ENCODE measurements at places on chromosomes 2 and 18.

DNA sequence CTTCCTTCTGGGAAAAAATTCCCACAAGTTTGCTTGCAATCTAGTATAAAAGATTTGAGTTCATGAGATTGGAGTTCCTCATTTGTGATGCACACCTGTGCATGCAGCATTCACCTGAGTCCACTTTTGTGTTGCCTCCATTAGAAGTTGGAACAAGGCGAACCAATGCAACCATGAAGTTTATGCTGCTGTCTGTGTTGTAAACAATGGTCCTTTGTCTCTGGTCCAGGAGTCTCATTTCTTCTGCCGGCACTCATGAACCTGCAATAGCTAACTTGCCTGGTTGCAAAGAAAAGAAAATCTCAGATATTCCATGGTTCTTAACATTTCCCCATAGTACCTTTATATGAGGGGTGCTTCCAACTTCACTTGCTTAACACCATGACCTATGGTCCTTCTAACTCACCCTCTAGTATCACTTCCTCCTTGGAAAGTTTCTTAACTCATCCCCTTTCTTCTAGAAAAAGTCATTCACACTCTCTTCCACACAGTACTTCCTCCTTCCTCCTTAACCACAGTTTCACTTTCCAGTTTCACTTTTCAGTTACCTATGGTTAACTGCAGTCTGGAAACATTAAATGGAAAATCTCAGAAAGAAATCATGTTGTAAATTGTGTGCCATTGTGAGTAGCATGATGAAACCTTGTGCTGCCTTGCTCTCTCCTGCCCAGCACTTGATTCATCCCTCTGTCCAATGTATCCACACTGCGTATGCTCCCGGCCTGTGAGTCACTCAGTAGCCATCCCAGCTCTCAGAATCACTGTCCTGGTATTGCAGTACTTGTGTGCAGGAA, 128.8 kb upstream of the TRIB2 start:
- DNase-seq = peak; percentile 94

DNA sequence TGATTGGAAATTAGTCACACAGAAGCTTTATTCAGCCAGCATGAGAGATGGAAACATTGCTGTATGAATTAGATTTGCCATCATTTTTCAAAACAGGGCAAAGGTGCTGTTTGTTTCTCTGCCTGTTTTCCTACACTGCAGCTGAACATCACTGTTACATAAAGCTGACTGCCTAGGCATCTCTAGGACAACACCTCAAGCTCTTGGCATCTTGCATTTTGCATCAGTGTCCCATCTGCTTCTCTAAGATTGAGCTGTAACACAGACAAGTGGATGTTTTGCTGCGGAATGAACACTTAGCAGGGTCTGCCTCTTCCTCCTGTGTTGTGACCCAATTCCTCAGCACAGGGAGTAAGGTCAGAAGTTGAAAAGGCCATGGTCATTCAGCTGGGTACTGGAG, 4.9 kb downstream of the CCT7 start:
- DNase-seq = no peak

- DNase-seq = no peak
Measured at GRCh38 chr2:42135381-42136312, 33.5 kb upstream of the EML4 start.

DNA sequence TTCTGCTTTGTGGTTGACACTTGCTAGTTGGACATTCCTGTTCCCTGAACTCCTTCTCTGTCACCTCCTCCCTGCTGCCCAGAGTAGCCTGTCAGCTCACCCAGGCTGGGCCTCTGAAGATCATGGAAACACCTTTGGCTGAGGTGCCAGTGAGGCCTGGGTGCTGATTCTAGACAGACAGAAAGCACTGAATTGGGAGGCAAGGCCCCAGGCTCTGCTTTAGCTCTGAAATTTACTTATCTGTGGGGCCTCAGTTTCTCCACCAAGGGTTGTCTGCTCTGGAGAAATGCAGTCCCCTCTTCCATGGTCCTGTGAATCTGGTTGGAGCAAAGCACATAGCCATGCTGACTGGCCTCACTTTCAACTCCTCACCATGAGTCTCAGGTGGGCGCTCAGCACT, 104.6 kb upstream of the SIX3 start:
- DNase-seq = no peak

DNA sequence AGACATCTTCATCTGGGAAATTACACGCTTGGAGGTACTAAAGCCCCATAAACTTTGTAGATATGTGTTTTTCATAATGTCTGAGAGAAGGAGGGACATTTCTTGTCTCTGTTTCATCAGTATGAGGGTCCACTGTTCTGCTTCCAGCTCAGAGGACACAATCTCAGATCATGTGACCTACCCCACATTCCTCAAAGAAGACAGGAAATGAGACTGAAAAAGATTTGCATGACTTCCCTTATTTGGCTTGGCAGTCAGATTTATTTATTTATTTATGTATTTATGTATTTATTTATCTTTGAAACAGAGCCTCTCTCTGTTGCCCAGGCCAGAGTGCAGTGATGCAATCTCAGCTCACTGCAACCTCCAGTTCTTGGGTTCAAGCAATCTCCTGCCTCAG, 463.7 kb upstream of the RGPD4 start:
- DNase-seq = peak; percentile 36

GRCh38 chr18:23311351-23312121, 141.6 kb upstream of the RIOK3 start:
- DNase-seq = peak; percentile 72

DNA sequence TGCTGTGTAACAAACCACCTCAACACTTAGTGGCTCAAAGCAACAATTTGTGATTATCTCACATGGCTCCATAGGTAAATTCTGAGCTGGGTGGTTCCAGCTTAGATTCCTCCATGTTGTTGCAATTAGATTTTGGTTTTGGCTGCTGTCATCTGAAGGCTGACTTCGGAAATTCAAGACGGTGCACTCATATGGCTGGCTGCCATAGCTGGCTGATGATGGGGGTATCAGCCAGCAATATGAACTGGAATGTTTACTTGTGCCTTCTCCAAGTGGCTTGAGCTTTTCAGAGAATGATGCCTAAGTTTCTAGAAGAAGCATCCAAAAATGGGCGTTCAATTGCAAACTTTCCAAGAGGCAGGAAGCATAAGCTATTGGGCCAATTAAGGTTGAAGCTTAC, 213.1 kb downstream of the GCA start:
- no peak for DNase-seq

GRCh38 chr18:3871687-3872086, 421.7 kb downstream of the TGIF1 start:
- DNase-seq = no peak

GRCh38 chr2:162182395-162182794, 30.3 kb upstream of the GCG start:
- DNase-seq = no peak

DNA sequence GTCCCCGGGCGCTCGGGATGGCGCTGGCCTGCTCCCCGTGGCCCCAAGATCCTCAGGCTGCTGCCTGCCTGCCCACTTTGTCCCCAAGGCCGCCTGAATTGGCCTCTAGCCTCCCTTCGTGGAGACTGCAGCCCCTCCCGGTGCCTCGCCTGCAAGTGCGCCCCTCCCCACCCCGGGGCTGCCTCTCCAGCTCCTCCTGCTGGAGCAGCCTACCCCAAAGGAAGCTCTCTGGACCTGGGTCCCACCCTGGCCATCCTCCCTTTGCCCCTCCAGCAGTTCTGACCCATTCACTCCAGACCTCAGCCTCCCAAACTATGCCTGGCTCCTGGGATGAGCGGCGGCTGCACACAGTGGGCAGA, 6.2 kb downstream of the ESPNL start:
- DNase-seq = no peak

DNA sequence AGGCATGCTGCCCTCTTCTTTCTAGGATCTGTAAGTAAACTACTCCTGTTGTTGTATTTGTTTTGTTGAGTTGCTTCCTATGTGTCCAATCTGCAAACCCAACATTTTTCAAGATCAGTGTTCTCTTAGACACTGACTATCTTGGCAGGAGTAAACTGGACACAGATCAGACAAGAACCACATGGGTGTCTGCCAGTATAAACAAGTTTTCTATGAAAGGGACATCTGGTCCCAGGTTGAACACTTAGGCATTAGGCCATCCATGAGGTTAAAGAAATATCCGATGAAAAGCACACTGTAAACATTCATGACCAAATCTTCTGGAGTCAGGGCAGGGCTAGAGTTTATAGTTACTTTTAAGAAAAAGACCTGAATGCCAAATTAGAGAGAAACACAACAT, 441.8 kb downstream of the NYAP2 start:
- DNase-seq = no peak

DNA sequence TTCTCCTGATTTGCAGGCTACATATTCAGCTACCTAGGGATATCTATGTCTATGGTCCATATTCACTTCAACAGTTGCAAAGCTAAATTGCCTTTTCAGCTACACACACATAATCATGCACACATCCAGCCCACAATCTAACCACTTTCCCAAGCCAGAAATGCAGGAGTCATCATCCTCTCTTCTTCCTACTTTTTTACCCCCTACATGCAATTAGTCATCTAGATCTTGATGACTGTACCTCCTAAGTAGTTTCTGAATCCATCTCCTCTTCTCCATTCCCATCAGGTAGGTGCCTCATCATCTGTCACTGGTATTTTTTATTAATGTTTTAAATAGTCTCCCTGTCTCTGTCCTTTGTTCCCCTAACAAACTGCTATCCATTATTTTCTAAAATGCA, 23.7 kb upstream of the SPRED2 start:
- DNase-seq = peak; percentile 96

DNA sequence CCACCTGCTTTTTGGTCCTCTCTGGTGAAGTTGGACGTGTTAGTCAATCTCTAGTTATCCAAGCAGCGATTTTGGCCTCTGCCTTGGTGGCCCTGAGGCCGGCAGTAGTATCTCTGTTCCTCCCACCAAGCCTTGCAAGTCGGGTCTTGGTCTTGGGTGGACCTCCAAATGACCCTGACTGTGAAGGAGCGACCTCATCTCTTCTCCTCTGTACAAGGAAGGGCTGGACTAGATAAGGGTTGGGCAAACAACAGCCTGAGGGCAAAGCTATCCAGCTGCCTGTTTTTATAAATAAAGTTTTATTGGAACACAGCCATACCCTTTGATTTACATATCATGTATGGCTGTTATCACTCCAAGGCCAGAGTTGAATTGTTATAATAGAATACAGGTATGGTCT, 74.6 kb upstream of the FOSL2 start:
- DNase-seq = no peak

DNA sequence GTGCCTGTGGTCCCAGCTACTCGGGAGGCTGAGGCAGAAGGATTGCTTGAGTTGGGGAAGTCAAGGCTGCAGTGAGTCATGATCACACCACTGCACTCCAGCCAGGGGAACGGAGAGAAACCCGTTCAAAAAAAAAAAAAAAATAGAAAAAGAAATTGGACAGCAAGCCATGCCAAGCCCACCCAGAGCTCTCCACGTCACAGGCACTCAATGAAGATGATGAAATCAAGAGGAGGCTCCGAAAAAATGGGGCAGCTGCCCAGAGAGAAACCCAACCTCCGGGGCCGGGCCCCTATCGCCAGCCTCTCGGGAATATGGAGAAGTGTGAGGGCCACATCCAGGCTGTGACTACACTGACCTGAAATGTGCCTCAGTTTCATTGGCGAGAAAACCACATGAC, 40.0 kb downstream of the BIN1 start:
- no peak for DNase-seq

GRCh38 chr2:222582928-222583327, 73.0 kb downstream of the FARSB start:
- no peak for DNase-seq

- no peak for DNase-seq
Measured at GRCh38 chr2:45497355-45497754, 113.7 kb downstream of the SRBD1 start.

DNA sequence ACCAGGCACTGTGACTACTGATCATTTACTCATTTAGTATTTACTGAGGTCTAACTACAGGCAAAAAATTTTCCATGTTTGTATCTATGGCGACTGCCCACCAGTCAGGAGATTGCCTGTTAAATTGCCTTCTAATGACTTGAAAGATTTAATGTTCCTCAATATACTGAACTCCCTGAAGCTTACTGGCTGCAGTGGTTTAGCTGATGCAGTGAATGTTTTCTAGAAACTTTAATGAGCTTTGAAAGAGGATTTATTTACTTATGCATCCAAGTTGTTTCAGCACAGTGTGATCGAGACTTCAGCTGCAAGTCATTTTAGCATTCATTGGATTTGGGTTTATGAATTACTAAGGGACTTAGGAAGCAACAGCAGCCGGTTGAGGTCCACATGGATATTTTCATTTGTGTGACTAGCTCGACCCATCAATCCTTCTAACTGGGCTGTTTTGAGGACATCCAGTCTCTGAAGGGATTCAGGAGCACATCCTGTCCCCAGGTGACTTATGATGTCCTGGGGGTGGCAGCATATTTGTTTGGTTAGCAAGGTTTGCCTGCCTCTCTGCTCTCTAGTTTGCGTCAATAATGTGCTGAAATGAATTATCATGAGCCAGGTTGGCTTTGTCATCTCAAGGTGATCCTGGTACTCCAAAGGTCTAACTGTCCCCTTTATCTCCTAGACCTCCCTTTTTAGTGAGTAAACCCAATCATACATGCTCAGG, 26.8 kb downstream of the ACMSD start:
- no peak for DNase-seq

DNA sequence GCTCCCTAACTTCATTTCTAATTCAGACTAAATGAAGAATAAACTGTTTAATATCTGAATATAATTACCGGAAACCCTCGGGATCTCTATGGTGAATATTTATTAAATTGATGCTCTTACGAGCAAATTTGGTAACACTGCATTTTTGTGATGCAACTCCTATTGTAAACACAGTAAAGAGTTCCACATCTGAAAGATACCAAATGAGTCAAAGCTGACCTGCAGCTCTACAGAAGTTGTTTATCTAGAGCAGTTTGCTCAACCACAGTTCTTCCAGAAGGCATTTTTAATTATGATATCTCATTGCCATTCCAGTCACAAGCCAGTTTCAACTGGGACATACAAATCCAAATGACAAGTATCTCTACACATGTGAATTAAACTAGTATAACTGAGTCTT, 129.7 kb downstream of the PKP4 start:
- no peak for DNase-seq

DNA sequence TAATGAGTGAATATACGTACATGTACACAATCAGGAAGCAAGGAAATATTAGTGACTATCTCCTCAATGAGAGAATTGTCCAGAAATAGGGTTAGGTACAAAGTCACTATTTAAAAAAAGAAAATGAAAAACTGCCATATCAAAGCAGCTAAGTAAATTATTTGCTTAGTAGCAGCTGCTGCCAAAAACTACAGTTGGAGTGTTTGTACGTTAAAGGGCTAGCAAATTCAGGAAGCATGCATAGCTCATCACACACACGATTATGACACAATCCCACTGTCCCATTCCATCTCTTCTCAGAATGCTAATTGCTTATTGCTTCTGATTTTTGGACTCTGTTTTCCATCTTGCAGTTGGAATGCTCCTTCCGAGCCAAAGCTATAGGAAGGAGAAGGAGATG, 2012.5 kb upstream of the LRRTM1 start:
- no peak for DNase-seq

GRCh38 chr2:179765666-179766065, 95.7 kb downstream of the ZNF385B start:
- DNase-seq = no peak

- peak; percentile 21 for DNase-seq
Measured at GRCh38 chr18:44474067-44474411, 206.6 kb upstream of the SETBP1 start.

Measured in kidney tubule cell (primary cell).